Activated CD8-positive, alpha-beta memory T cell treated with anti-CD3 and anti-CD28 coated beads, Interleukin-2, amount 10 ng/mL, durations not matched to agents 7 days and 5 days (primary cell): ENCODE measurements at places on chromosomes 7 and 10. TPM values are rescaled to one million over a fixed set of nuclear protein-coding genes. Genes with fewer than 3 reads are reported as not detected.
A peak's percentile ranks its signal among the peaks of the same experiment; 100 is the strongest.

DNA sequence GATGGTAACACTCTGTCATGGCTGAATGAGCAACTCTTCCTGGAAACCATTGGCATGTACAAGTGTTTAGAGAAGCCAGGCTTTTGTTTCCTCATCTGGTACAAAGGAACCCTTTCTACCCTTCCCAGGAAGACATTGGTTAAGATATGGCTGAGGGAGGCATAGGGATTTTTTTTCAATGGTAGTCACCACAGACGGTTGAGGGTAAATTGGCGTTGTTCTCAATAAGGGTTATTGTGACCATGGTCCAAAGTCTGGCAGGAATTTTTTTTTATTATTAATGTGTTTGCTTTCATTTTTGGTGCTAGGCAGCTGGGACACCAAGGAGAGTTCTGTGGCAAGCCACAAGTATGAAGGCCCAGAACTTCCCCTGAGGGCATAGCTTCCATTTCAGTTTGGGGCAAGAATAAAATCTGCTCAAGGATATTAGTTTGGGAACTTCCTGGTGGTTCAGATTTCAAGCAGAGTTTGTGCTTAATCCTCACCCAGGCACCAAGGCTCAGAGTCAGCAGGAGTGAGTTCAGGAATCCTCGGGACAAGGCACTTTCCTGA lies at the start of gene PLEKHS1:
Gene PLEKHS1 (plus strand): TSS at position 502 of the 552 bp plus-strand sequence. CDS start 3,596 bp downstream, outside the sequence.
- DNase-seq, result no peak
- H3K27ac ChIP-seq, result no peak within 1 kb of the TSS
- H3K27me3 ChIP-seq, result peaks cover 26% of the 10 kb centered on the region
- no peaks in the 10 kb centered on the region for H3K36me3 ChIP-seq
- H3K4me1 ChIP-seq, result no peaks in the 10 kb centered on the region

The KLF14 gene
- not detected for total RNA-seq

- no peaks in the 10 kb centered on the region for H3K27me3 ChIP-seq
- H3K36me3 ChIP-seq, result peaks cover 1% of the 10 kb centered on the region
- no peak overlapping the region for H3K4me3 ChIP-seq
- H3K27ac ChIP-seq, result no peak overlapping the region
Measured at GRCh38 chr7:79732535-79732934, 279.1 kb upstream of the MAGI2 start.

DNA sequence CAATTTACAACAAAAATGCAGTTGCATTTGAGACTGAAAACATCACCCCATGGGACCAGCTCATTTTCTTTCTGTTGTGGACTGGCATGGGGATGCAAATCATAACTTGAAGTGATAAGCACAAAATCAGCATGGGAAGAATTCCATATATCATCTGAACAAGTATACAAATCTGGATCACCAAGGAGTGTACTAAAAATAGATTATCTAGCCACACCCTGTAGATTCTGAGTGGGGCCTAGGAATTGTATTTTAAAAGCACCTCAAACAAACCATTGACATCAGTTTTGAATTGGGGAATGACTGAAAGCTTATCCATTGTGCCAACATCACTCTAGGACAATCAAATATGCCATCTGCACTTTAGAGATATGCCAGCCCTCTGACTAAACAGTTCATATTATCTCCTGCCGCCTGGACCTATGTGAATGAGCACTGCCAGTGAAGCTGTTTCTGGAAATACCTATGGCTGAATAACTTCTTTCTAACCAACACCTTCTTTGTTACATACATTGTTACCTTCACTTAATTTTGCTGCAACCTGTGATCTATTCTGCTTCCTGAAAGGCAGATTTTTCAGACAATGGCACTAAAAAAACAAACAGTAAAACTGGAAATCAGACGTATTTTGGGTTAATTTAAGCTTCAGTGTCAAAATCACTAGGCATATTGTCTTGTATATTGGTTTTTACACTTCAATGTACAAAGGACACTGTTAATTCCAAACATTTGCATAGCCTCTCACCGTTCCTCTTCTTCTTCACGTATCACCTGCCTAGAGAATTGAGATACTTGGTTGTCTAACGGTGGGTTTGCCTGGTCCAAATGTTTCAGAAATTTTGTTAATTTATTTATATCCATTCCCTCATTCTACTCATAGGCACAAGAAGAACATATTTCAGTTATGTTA lies 42.4 kb upstream of the HGF start:
- H3K27ac ChIP-seq, result no peak overlapping the region
- no peaks in the 10 kb centered on the region for H3K4me1 ChIP-seq
- H3K27me3 ChIP-seq, result no peaks in the 10 kb centered on the region
- H3K4me3 ChIP-seq, result no peak overlapping the region
- DNase-seq, result no peak
- H3K36me3 ChIP-seq, result no peaks in the 10 kb centered on the region

GRCh38 chr10:124667425-124668345 lies 76.5 kb downstream of the FAM53B start:
- no peak for DNase-seq
- H3K4me1 ChIP-seq, result peaks cover 36% of the 10 kb centered on the region
- no peak overlapping the region for H3K4me3 ChIP-seq
- H3K36me3 ChIP-seq, result peaks cover 7% of the 10 kb centered on the region
- no peaks in the 10 kb centered on the region for H3K27me3 ChIP-seq

DNA sequence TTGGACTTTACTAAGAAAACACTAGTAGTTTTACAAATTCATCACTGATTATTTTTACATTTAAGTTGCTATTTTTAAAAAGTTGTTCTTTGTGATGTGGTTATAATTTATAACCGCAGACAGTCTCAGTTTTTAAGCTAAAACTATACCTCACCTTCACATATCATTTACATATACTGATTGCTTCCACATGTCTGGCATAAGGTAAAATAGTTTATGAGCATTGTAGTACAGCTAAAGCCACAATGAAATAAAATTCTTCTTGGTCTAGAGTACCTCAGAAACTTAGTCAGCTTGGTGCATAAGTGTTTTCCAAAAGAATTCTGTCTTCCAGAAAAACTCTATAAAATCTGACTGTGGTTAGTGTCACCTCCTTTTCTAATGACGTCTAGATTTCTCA lies 13.0 kb downstream of the SEMA3A start:
- no peaks in the 10 kb centered on the region for H3K4me1 ChIP-seq
- no peaks in the 10 kb centered on the region for H3K36me3 ChIP-seq
- H3K27me3 ChIP-seq, result no peaks in the 10 kb centered on the region
- H3K27ac ChIP-seq, result no peak overlapping the region

The CASP2 gene
- total RNA-seq, result 129 TPM

GRCh38 chr7:70756789-70757188 lies 375.2 kb upstream of the GALNT17 start:
- DNase-seq, result no peak
- no peaks in the 10 kb centered on the region for H3K36me3 ChIP-seq
- no peak overlapping the region for H3K4me3 ChIP-seq

The CTTNBP2 gene
- not detected for total RNA-seq

The PAX2 gene
- not detected for total RNA-seq

DNA sequence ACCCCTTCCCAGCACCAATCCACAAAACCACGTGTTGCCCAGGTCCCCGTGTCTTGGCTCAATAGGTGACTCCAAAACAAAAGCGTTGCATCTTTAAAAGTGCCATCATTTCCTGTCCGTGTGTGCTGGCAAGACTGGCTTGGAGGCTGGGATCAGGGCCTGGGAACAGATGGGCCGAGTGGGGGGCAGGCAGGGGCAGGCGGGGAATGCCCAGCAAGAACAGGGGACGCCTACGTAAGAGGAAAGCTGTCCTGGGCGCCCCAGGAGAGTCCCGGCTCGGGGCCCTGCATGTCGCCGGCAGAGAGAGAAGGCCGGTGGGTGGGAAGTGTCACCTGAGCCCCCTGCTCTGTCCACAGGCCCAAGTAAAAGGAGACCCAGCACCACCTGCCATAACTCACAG lies 86.5 kb downstream of the PAXIP1 start:
- H3K27ac ChIP-seq, result no peak overlapping the region
- no peak overlapping the region for H3K4me3 ChIP-seq
- peaks cover 4% of the 10 kb centered on the region for H3K4me1 ChIP-seq
- H3K27me3 ChIP-seq, result peaks cover 17% of the 10 kb centered on the region
- no peak for DNase-seq

GRCh38 chr10:3293581-3294431 lies 121.2 kb upstream of the PITRM1 start:
- H3K4me1 ChIP-seq, result no peaks in the 10 kb centered on the region
- H3K4me3 ChIP-seq, result no peak overlapping the region
- no peak overlapping the region for H3K27ac ChIP-seq
- no peak for DNase-seq
- peaks cover 7% of the 10 kb centered on the region for H3K27me3 ChIP-seq
- H3K36me3 ChIP-seq, result no peaks in the 10 kb centered on the region

The NPY4R gene
- total RNA-seq, result not detected

DNA sequence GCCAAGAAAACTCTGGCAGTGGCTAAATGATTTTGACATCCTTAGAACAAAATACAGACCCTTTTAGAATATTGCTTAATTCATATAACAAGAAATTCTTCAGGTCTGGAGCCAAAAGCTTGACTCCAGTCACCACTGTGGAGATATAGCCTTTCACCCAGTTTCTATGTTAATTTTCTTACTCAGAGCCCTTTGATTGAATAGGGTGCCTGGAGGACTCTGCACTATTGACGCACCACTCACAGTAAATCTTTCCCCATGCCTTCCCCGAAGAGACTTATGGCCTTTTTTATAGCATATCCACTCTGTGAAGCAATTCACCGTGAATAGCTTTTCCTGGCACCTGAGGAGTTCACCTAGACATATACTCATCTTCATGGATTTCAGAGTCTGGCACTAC lies 613.8 kb downstream of the ZWINT start:
- H3K36me3 ChIP-seq, result no peaks in the 10 kb centered on the region
- no peaks in the 10 kb centered on the region for H3K27me3 ChIP-seq
- H3K27ac ChIP-seq, result no peak overlapping the region
- H3K4me1 ChIP-seq, result no peaks in the 10 kb centered on the region
- DNase-seq, result no peak
- H3K4me3 ChIP-seq, result no peak overlapping the region

- no peak overlapping the region for H3K4me3 ChIP-seq
- no peaks in the 10 kb centered on the region for H3K27me3 ChIP-seq
- peak overlapping the region; percentile 58 for H3K27ac ChIP-seq
- peak; percentile 75 for DNase-seq
Measured at GRCh38 chr7:77331938-77332695, 84.0 kb downstream of the GSAP start.

- H3K36me3 ChIP-seq, result peaks cover 5% of the 10 kb centered on the region
- H3K27me3 ChIP-seq, result peaks cover 55% of the 10 kb centered on the region
- DNase-seq, result no peak
- no peak overlapping the region for H3K27ac ChIP-seq
Measured at GRCh38 chr10:101063050-101063525, 1.3 kb downstream of the KAZALD1 start.

- H3K36me3 ChIP-seq, result peaks cover 6% of the 10 kb centered on the region
- DNase-seq, result no peak
- H3K27ac ChIP-seq, result peak overlapping the region; percentile 83
- H3K27me3 ChIP-seq, result no peaks in the 10 kb centered on the region
Measured at GRCh38 chr7:111030336-111030735, 60.6 kb upstream of the LRRN3 start.

The MGMT gene
- total RNA-seq, result 24.8 TPM

The TRIM50 gene
- not detected for total RNA-seq

GRCh38 chr7:1709900-1710299 lies 39.8 kb downstream of the ELFN1 start:
- no peak for DNase-seq
- no peaks in the 10 kb centered on the region for H3K27me3 ChIP-seq
- no peak overlapping the region for H3K27ac ChIP-seq
- H3K36me3 ChIP-seq, result no peaks in the 10 kb centered on the region

- peaks cover 62% of the 10 kb centered on the region for H3K4me1 ChIP-seq
- peak overlapping the region; percentile 92 for H3K4me3 ChIP-seq
- peak overlapping the region; percentile 99 for H3K27ac ChIP-seq
Measured at GRCh38 chr10:79243181-79244067, 103.8 kb upstream of the PPIF start.

DNA sequence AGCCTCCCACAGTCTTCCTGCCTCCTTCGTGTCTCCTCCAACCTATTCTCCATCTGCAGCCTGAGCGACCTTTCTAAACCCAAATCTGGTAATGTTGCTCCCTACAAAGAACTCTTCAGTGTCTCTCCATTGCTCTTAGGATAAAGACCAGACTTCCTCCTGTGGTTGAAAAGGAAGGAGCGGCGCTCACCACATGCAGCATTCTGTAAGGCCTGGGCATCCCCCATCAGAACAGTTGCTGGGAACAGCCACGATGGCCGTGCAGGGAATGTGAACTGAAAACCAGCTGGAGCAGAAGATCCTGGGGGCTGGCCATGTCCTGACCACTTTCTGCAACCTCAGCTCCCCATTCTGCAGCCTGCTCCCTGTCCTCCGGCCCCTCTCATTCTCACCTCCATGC lies 237.8 kb upstream of the ZMIZ1 start:
- DNase-seq, result no peak
- H3K36me3 ChIP-seq, result no peaks in the 10 kb centered on the region
- no peak overlapping the region for H3K4me3 ChIP-seq
- no peak overlapping the region for H3K27ac ChIP-seq
- no peaks in the 10 kb centered on the region for H3K4me1 ChIP-seq
- H3K27me3 ChIP-seq, result peaks cover 22% of the 10 kb centered on the region

The IKZF1 gene
- 348 TPM for total RNA-seq

- H3K27ac ChIP-seq, result no peak overlapping the region
- no peak overlapping the region for H3K4me3 ChIP-seq
Measured at GRCh38 chr7:86911659-86912058, 147.8 kb downstream of the ELAPOR2 start.

GRCh38 chr7:142400042-142400533 lies 142.2 kb upstream of the PRSS58 start:
- DNase-seq, result no peak
- H3K4me1 ChIP-seq, result no peaks in the 10 kb centered on the region
- H3K27ac ChIP-seq, result no peak overlapping the region
- no peaks in the 10 kb centered on the region for H3K36me3 ChIP-seq
- no peak overlapping the region for H3K4me3 ChIP-seq
- H3K27me3 ChIP-seq, result peaks cover 42% of the 10 kb centered on the region

The CPED1 gene
- total RNA-seq, result not detected

- H3K4me3 ChIP-seq, result no peak overlapping the region
- no peak for DNase-seq
- no peak overlapping the region for H3K27ac ChIP-seq
- no peaks in the 10 kb centered on the region for H3K27me3 ChIP-seq
Measured at GRCh38 chr10:10208196-10208595, 809.5 kb upstream of the CELF2 start.

GRCh38 chr7:32639122-32639521 lies 143.8 kb downstream of the AVL9 start:
- H3K4me1 ChIP-seq, result peaks cover 23% of the 10 kb centered on the region
- H3K36me3 ChIP-seq, result peaks cover 4% of the 10 kb centered on the region
- no peak for DNase-seq
- H3K27me3 ChIP-seq, result peaks cover 5% of the 10 kb centered on the region

The FOXP2 gene
- total RNA-seq, result 0.28 TPM

- H3K36me3 ChIP-seq, result no peaks in the 10 kb centered on the region
- no peaks in the 10 kb centered on the region for H3K4me1 ChIP-seq
- peaks cover 2% of the 10 kb centered on the region for H3K27me3 ChIP-seq
- no peak for DNase-seq
- H3K27ac ChIP-seq, result no peak overlapping the region
Measured at GRCh38 chr10:90592638-90593302, 265.1 kb downstream of the HTR7 start.
